ENCODE measurements at places on chromosomes 13 and 19.
A peak's percentile ranks its signal among the peaks of the same experiment; 100 is the strongest.

GRCh38 chr13:50645092-50645491, 198.4 kb downstream of the DLEU7 start:
- DNase-seq: no peak

DNA sequence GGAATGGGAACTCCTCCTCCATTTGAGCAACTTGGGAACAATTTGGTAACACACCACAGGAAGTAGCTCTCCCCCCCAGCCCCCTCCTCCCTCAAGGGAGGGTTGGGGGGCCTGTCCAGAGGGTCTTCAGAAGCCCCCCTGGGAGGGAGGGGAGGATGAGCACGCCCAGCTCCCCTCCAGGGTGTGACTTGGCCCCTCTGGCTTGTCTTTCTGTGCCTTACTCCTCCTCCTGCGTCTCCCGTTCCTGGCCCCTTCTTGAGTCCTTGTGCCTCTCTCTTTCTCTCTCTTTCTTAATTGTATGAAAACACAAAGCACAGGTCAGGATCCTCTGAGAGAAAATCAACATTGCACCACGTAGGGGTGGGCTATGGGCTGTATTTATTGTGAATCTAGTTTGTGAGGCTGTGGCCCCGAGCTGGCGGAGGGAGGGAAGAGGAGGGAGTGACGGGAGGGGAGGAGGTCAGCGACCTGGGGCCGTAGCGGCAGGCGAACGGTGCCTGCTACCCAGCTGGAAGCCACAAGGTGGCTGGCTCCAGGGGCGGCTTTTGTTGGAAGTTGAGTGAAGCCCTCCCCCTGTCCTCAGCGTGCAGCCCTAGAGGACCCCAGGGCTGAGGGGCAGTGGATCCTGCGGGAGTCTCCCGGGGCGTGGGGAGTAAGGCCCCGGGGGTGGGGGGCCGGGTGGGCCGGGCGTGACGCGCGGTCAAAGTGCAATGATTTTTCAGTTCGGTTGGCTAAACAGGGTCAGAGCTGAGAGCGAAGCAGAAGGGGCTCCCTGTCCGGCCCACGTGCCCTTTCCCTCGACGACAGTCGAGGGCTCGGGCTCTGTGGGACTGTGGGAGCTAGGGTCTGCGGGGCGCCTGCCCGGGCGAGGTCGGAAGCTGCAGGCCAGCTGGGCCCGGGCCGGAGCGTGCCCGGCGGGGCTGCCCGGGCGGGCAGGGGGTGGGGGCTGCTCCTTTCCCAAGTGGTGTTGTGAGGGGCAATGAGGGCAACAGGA, 6.4 kb downstream of the LYL1 start:
- DNase-seq: no peak

GRCh38 chr19:51439021-51439465, 19.2 kb downstream of the SIGLEC8 start:
- peak; percentile 37 for DNase-seq

- DNase-seq: no peak
Observed at GRCh38 chr13:85725433-85725832, 73.8 kb downstream of the SLITRK6 start.

- DNase-seq: no peak
Observed at GRCh38 chr13:27497563-27498230, 47.3 kb upstream of the MTIF3 start.

GRCh38 chr19:2034729-2035589, 16.1 kb downstream of the MKNK2 start:
- DNase-seq: peak; percentile 61

- no peak for DNase-seq
Observed at GRCh38 chr13:77345150-77345780, 18.4 kb upstream of the MYCBP2 start.

DNA sequence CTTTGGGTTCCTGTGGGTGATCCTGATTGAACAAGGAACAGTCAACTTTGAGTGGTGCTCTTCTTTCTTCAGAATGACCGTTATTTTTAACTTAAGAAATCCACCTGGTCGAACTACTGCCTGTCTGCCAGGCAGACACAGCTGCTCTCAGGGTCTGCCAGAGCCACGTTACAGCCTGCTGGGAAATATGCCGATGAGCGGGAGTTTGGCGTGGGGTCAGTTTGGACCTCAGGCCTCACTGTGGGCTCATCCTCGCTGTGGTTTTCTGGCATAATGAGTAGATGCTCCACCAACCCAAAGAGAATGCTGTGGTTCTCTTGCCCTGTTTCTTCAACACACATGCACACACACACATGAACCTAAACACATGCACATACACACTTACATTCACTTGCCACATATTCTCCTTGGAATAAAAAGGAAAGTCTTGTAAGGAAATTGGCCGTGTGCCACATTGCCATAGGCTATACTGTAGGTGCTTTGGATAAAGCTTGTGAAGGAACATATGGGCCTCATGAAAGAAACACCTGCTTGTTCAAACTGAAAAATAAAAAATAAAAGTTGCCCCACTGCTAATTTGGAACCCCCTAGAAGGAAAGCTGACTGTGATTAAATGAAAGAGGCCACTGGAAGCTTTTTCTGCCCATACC, 598.7 kb upstream of the KLF12 start:
- no peak for DNase-seq

GRCh38 chr19:5369962-5370367, 29.4 kb upstream of the PTPRS start:
- peak; percentile 35 for DNase-seq

DNA sequence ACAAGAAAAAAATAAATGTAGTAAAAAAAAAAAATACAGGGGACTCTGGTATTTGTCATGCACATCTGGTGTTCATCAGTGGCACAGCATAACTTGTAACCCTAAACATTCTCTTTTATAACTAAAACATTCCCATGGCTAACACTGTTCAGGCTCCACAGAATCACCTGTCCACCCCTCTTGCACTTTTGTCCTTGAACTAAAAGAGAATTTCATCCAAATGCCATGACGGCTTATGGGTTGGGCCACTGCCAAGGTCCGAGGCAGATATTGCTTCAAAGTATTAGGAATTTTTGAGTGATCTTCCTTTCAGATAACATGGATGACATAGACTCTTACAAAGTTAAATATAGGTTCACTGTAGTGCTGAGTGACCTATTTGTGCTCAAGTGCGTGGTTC, 25.7 kb upstream of the SERP2 start:
- DNase-seq: no peak

DNA sequence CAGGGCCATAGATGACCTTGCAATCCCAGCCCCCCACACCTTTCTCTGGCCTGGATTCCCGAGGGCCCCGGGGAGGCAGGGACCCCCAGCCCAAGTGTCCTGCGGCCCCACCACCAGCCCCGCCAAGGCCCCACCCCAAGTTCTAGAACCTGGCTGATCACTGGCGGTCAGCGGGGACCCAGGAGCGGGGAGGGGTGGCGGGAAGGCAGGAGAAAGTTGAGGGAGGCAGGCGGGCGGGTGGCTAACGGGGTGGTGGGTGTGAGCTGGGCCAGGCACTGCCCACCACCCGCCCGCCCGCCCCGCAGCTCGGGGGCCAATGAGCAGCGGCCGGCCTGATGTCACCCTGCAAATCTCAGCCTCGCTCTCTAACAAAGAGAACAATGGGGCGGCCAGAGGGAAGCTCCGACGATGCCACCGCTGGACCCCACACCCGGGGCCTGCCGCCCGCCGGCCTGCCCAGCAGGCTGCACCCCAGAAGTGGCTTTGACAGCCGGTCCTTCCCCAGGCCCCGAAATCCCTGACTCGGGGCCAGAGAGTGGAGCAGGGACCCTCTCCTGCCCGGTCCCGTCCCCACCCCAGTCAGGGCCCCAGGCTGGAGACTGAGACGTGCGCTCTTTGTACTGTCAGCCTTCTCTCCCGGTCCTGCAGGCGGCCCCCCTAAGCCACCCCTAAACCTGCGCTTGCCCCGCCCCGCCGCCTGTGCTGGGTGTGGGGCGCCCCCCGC, 1.6 kb downstream of the MEX3D start:
- DNase-seq: no peak

DNA sequence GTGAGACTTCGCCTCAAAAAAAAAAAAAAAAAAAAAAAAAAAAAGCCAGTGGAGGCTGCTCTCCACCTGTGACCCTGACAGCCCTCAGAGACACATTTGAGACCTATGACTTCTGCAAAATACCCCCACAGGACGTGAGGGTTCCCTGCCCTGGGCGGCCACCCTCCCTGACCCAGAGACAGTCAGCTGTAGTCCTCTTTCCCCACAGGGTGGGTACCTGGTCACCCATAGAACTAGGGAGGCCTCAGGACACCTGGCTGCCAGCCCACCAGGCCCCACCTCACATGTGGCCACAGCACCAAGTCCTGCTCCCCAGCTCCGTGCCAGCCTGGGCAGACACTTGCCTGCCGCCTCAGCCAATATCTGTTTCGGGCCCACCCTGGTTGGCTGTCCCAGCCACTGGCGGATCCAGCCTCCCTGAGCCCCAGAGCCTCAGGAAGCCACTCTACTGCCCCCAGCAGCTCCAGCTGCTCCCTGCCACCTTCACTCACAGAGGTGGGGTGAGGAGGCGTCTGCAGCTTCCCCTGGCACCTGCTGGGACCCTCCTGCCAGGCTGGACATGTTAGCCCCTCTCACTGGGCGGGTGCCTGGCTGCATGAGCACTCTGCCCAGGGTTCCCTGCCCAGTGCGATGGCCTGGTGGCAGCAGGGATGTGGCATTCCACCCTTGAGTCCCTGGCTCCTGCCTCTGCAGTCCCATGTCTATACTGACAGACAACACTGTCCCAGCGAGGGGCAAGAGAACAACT, 6.9 kb downstream of the MKNK2 start:
- no peak for DNase-seq
